ENCODE measurements at places on chromosomes 7 and 10.

DNA sequence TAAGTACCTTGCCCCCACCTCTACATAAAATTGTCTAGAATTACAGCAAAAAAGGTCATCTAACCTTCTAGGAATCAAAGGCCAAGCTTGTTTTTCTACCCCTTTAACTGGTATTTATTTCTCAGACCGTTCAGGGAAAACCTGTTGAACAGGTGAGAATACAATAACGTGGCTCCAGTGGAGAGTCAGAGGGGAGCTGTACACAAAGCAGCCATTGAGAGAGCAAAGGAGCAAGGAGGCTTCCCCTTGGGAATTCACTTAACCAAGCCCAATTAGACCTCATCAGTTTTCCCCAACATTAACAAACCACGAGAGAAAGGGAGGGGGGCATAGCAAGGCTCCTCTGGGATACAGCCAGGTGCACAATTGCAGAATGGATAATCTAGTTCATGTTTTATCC, 101.9 kb downstream of the ELMO1 start:
- no peak for DNase-seq

DNA sequence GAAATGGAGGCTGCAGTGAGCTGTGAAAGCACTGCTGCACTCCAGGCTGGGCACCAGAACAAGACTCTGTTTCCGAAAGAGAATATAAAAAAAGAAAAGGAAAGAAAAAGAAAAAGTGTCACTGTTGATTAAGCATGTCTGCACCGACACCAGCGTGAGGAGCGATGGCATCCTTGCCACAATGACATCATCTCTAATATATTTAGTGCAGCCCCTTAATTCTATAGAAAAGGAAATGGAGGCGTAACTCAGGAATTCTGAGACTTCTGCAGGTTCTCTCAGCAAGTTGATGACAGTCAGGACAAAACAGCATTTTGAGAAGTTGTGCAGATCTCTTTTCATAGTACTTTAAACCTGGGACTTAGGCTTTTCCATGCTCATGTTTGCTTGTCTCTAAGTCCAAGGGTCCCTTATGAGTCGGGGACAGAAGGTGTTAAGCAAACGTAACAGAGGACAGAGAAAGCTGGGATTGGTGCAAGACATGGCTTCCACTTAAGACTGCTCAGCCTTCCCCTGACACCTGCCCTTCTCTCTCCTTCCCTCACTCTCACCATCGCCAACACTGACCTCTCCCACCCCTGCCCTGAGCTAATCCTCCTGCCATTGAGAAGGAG, 16.9 kb upstream of the ANKRD1 start:
- DNase-seq: no peak

DNA sequence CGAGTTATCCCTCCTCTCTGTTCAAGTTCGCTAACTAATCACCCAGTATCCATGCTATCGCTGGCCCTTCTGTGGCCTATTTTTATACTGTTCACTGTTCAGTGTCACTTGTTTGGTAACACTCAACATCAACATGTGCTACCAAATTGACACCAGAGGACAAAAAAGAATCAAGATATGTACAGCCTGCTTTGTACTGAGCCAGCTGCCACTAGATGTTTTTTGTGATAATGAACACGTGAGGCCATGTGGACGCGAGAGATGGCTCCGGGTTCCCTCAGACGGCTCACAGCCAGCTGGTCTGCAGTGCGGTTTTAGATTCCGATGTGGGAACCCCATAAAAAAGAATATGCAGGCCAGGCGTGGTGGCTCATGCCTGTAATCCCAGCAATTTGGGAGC, 21.2 kb downstream of the CAV1 start:
- no peak for DNase-seq

GRCh38 chr7:121372376-121373010, 23.6 kb downstream of the FAM3C start:
- no peak for DNase-seq

DNA sequence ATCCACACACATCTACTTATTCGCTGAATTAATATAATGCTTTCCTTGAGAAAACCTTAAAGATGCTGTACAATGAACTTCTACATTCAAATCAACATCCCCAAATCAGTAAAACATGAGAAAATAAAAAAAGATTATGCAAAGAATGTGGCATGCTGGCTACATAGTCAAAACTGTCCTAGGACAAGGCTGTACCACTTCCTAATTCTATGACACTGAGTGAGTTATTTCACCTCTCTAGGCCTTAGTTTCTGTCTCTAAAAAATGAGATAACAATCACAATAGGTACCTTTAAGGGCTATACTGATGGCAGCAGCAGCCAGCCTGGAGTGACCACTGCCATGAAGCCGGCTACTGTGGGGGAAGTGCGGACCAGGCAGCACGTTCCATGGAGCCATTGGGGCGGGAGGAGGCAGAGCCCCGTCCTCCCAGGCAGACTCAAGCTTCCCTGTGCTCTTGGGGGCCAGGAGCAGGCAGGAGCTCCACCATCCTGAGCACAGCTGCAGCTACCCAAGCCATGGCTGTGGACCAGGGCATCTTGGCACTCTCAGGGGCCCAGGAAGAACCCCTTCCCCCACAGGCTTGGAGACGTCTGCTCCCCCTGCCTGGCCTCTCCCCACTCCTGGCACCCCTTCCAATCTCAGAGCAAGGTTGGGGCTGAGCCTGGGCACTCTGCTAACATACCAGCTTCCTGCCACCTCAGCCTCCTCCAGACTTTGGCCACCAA, 110.2 kb downstream of the ELAPOR2 start:
- no peak for DNase-seq

- no peak for DNase-seq
These were observed 169.8 kb upstream of the MEOX2 start for GRCh38 chr7:15856311-15856710.

GRCh38 chr10:132300582-132300981, 7.2 kb downstream of the STK32C start:
- DNase-seq: peak; percentile 9

- no peak for DNase-seq
These were observed 48.9 kb downstream of the SNX10 start for GRCh38 chr7:26340476-26341018.

DNA sequence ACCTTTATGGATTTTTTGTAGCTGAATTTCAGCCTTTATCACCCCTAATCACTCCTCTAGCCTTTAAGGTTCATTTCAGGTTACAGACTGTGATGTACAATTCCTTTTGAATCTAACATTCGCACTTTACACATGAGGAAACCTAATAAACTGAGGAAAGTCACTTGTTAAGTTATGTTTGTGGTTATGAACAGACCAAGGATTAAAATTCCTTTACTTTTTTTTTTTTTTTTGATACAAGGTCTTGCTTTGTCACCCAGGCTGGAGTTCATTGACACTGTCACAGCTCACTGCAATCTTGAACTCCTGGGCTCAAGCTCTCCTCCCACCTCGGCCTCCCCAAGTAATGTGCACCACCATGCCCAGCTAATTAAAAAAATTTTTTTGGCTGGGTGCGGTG, 3.6 kb downstream of the MCU start:
- no peak for DNase-seq

GRCh38 chr10:25627606-25628005, 306.4 kb upstream of the MYO3A start:
- no peak for DNase-seq

DNA sequence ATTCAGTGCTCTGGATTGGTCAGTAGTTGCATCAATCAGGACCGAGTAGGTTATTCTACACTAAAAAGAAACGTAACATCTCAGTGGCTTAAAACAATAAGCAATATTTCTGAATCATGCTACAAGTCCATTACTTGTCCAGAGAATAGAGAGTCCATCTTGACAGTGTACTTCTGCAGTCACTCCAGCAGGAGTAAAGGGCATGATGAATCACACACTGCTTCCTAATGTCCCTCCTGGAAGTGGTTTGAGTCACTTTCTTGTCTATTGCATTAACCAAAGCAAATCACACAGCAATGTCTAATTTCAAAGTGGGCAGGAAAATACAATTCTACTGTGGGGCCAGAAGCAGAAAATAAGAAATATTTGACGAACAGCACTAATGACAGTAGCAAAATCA, 124.8 kb downstream of the TSPAN12 start:
- no peak for DNase-seq

DNA sequence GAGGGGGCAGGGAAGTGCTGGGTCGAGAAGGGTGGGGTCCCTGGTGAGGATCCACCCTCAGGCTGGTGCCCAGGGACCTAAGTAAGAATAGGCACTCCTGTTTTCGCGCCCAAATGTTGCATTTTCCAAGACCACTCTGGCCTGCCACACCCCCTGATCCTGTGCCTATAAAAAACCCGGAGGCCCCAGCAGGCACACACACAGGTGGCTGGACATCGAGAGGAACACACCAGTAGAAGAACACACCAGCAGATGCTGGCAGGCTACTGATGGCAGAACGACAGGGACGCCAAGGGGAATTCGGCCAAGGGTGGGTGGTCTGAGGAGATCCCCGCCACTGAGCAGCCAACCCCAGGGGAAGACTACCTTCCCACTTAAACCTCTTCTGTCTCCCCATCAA, 633.9 kb upstream of the POT1 start:
- DNase-seq: no peak

- no peak for DNase-seq
These were observed 49.0 kb upstream of the CALD1 start for GRCh38 chr7:134730411-134730829.

DNA sequence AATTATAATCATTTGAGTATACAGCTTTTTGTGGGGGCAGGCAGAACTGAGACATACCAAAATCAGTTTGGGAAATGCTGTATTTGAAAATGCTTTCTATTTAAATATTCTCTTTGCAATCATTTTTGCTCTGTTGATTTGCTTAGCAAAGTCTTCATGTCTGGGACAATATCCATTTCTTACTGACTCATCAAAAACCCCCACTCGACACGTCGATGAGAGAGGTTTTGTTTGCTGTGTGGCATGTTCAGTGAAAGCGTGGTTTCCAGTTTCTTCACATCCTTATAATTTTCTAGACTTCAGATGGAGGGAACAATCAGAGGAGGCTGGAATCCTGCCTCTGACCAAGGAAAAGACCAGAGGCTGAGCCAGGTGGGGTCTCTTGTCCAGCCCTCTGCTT, 28.9 kb downstream of the HTRA1 start:
- no peak for DNase-seq

DNA sequence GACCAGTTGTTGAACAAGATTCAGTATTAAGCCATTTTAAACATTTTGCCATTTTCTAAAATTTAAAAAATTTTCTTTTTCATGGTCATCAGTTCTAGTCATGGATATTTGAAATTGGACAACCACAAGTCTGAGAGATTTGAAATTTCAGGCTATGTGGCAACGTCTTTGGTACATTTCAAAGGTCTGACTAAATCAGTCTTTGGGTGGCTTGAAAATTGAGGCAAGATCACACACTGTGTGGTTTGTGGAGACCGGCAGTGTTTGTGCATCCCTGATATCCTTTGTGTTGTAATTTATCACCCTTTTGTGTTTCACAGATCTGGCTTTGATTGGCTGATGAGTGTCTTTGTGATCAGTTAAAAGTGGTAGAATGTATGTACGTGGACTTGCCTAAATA, 35.7 kb downstream of the CCAR1 start:
- DNase-seq: no peak

- no peak for DNase-seq
These were observed 3.8 kb downstream of the FAM13C start for GRCh38 chr10:59358576-59358975.

- DNase-seq: no peak
These were observed 7.0 kb upstream of the KEL start for GRCh38 chr7:142969183-142969582.

DNA sequence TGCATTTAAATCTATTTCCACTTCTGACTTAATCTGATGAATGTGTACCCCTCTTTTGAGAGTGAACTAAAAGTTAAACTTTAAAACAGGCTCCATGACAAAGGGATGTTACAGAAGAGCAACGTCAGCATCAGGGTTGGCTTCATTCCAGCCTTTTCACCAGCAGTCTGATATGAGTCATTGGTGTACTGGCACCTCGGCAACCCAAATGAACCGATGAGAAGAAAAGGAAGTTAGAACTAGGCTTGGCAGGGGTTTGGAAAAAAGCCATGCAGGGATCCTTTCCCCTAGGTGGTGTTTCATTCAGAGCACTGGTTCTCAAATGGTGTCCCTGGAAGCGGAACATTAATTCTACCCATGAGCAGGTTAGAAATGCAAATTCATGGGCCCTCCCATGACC, 53.6 kb downstream of the SEC61G start:
- no peak for DNase-seq

DNA sequence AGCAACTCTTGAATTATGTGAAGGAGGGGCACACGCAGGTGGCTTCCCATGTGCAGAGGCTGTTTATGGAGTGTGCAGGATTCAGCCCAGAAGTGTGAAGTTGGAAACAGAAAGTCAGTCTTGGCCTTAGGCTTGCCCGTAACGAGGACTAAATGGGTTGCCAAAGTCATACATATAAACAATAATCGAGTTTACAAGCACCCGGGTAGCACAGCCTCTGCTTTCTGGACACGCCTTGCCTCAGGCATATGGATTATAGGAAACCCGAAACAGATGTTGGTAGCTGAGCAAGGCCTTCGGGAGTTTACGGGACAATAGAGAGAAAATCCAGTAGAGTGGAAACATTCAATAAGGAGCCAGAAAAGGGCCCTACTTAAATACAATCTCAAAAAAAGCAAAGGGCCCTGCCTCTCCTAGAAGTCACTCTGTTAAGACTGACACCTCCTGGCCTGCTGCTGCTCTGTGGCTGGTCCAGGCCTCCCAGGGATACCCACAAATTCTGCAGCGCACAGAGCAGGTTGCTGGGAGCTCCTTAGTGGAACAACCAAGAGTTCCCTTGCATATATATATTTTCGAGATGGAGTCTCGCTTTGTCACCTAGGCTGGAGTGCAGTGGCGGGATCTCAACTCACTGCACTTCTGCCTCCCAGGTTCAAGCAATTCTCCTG, 48.5 kb downstream of the SMKR1 start:
- no peak for DNase-seq

GRCh38 chr10:78752221-78752620, 316.5 kb upstream of the ZMIZ1 start:
- DNase-seq: no peak

DNA sequence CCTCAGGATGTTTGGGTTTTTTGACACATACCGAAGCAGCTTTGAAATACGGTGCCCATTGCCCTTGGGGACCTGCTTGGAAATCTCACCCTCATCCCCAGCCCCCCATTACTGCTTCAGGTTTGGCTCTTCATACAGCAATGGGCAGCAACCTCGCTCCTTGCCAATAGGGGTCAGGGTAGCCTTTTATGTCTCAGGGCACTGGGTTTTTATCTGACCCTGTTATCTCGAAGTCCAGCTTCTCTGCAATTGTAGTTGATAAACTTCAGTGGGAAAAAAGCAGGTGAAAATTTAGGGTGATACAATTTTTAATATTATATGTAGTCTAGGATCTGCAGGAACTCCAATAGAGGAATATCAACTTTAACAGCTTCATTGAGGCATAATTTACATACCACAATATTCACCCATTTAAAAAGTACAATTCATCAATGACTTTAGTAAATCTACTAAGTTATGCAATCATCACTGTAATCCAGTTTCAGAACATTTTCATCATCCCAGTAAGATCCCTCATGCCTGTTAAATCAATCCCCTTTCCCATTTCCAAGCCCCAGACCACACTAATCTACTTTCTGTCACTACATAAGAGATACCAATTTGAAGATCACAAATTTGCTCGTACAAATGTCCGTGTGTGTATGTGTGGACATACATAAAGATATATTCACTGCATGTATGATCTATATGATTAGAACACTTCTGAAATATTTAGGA, 386.2 kb downstream of the KCNMA1 start:
- DNase-seq: no peak

GRCh38 chr7:65967361-65968155, 14.5 kb downstream of the GUSB start:
- no peak for DNase-seq

Measured in activated T-cell treated with anti-CD3 and anti-CD28 coated beads, Interleukin-2, amount 50 U/mL, for 1 hour (primary cell).